ENCODE measurements at places on chromosomes 7 and 10.
A peak's percentile ranks its signal among the peaks of the same experiment; 100 is the strongest.

GRCh38 chr7:157521061-157521731 lies 184.4 kb downstream of the DNAJB6 start:
- no peak for DNase-seq

GRCh38 chr7:74586258-74587175 lies 71.0 kb upstream of the GTF2I start:
- peak; percentile 25 for DNase-seq

DNA sequence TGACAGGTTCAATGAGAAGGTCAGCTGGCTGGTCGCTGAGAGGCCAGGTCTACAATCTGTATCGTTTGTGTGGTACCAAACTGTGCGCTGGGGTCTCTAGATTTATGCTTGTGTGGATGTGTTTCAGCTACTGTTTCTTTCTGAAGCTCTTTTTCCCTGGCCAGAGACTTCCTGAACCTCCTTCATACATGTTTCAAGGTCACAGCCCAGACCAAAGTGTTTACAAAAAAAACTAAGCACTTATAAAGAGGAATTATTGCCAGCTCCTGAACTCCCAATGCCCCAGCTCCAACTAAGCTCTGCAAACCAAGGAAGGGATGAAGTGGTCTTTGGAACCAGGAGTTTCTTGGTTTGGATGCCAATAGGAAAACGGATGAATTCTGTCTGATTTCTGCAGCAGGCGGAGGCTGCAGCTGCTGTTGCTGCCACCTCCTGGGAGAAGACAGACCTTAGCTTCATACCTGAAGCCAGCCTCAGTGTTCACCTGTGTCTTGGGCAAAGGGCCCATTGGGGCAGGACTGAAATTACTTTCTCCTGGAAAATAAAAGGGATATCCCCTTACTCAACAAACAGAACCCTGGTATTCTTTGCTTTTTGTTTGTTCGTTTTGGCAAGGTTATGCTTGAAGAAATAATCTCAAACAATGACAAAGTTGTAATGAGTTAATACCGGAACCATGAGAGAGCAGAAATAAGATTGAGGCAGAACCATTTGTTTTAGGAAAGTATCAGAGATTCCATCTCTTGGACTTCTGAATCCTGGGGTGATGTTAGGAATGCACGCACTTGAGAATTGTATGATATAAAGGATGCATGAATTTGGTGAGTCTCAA lies 24.6 kb upstream of the MKLN1 start:
- peak; percentile 46 for DNase-seq

DNA sequence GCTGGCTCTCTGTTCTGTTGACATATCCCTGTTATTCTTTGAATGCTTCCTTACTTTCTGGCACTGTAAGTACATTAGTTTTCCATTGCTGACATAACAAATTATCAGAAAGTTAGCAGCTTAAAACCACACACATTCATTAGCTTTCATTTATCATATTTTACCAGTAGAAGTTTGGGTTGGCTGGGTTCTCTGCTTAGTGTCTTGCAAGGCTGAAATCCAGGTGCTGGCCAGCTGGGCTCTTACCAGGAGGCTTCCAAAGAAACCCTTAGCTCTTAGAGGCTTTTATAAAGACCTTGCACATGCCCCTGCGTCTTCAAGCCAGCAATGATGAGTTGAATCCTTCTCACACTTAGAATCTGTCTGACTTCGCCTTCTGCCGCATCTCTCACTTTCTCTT lies 160.6 kb downstream of the MLLT10 start:
- DNase-seq: no peak

GRCh38 chr10:49180444-49180860 lies 7.7 kb downstream of the TMEM273 start:
- DNase-seq: no peak

- DNase-seq: no peak
These were observed 210.8 kb upstream of the CSTF2T start for GRCh38 chr10:51910189-51910588.

DNA sequence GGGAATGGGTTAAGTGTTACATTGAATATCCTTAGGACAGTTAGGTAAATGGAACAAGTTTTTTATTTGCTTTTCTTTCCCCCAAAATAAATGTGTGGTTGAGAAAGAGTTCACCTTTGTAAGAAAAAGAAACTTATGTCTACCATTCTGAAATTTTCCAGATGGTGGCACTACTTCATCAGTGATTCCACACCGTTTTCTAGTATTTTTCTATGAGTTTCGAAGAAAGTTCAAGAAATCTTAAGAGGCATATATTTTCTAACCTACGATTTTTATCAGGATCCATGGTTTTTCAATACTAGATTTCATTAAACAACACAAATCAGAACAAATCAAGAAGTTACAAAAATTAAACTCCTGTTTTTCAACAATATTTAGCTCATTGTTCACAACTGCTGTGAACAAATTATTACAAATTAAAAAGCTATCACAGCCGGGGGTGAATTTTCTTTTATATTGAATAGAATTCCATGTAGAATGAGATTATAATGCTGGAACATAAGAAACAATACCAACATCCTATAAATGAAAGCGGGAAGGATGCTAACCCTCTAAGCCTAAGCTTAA lies 163.1 kb upstream of the NPVF start:
- DNase-seq: peak; percentile 41

- no peak for DNase-seq
These were observed 64.7 kb upstream of the ECHDC3 start for GRCh38 chr10:11677480-11677879.

GRCh38 chr10:49307921-49308320 lies 9.0 kb downstream of the C10orf71 start:
- DNase-seq: no peak

- no peak for DNase-seq
These were observed 80.3 kb downstream of the PIP4K2A start for GRCh38 chr10:22634093-22634492.

DNA sequence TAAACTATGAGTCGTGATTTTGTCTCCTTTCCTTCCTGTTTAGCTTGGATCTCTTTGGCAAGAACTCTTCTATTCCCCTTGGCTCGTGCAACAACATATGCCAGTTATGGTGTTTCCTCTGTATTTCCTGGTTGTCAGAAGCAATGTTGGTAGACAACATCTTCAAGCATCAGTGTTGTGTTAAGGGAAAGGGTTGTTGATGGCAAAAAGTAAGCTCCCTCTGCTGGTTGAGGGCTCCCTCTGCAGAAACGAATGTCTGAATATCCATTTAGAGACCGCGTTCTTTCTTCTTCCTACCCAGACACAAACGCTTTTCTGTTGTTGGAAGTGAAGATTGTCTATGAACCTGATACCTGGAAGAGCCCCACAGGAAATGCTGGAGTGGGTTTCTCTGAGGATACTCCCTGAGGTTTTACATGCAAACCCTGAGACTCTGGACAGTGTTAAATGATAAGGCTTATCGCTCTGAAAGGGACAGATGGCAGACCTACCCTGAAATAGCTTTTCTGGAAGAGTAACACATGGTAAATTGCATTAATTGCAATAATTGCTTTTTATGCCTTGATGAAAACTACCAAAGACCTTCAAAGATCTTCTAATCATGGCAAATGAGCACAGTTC lies 23.5 kb upstream of the C1QL3 start:
- peak; percentile 61 for DNase-seq

- peak; percentile 96 for DNase-seq
These were observed 102.9 kb upstream of the FAM20C start for GRCh38 chr7:89232-90019.

DNA sequence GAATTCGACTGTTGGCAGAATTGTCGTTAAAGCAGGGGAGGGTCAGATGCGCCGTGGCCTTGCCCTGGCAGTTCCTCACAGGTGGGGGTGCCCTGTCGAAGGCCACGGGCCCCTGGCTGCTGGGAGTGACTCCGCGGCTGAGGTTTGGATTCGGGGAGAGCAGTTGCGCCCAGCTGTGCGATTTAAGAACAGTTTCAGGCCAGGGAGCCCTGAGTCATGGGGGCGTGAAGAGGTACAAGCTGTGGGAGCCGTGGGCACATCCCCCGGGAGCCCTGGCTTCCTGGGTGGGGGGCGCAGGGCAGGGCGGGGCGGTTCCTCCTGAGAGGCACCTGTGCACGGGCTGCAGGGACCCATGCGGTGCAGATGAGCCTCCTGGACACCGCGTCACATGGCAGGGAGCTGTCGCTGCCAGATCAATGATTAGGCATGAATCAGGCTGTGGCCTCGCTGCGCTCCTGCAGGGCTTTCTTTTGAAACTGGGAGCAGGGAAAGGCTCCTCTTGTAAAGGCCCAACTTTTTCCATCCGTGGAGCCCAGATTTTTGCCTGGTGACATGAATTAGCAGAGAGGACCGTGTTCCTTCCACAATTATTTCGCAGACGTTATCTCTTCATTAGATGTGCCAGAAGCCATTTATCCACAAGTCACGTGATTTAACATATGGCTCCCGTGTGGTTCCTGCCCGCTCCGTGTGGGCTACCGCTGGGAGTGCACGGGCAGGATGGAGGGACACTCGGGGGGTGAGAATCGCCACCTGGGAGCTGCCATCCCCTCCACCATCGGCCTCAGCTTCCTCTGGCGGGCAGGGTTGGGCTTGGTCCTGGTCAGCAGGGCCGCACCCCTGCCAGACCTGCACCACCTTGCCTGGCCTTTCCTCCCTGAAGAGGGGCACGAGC lies 918 bp downstream of the PWWP2B start:
- DNase-seq: peak; percentile 39

DNA sequence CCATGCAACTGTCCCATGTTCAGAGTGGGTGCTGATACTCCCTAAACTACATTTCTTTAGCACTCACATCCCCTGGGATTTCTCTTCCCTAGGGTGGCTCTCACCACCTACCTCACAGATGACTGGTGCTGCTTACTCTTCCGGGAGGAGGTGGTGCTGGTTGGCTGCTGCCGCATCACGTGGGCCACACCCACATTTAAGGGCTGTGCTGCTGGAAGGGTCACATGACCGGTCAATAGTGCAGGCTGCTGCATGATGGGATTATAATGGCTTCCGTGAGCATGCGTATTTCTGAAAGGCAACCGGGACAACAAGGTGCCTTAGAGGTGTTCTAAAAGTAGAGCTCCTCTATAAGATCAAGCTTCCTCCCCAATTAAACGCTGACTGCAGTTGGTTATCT lies 76.8 kb downstream of the CLEC2L start:
- DNase-seq: peak; percentile 14

- no peak for DNase-seq
These were observed 149.9 kb upstream of the COL1A2 start for GRCh38 chr7:94244760-94245159.

GRCh38 chr7:28503396-28503795 lies 91.1 kb downstream of the CREB5 start:
- no peak for DNase-seq

GRCh38 chr10:51602326-51602725 lies 97.1 kb downstream of the CSTF2T start:
- no peak for DNase-seq

DNA sequence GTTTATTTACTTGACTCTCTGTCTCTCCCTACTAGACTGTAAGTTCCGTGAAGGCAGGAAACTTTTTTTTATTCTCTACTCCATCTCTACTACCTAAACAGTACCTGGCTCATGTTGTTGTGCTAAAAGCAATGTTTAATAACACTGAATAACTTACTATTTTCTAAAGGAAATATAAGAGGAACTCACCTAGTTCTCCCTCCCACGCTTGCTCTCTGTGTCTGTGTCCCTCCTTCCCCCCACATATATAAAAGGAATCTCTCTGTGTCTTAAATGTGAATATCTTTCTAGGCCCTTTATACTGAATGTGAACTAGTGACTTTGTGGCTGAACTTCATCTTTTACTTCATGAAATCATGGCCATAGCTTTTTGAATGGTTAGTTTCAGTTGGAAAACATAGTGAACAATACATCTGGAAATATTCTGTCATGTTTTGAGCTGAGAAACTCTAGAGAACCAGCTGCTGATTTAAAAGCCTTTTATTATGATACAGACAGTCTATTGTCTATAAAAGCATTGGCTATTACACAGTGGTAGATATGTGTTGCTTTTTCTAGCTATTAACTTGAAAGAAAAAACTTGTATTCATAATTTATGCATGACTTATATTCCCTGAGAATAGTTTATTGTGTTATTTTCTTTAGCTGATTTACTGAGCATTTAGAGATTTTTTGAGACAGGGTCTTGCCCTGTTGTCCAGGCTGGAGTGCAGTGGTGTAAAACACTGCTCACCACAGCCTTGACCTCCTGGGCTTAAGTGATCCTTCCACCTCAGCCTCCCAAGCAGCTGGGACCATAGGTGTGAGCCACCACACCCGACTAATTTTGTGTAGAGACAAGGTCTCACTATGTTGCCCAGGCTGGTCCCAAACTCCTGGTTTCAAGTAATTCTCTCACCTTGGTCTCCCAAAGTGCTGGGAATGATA lies 42.5 kb downstream of the VCL start:
- no peak for DNase-seq

DNA sequence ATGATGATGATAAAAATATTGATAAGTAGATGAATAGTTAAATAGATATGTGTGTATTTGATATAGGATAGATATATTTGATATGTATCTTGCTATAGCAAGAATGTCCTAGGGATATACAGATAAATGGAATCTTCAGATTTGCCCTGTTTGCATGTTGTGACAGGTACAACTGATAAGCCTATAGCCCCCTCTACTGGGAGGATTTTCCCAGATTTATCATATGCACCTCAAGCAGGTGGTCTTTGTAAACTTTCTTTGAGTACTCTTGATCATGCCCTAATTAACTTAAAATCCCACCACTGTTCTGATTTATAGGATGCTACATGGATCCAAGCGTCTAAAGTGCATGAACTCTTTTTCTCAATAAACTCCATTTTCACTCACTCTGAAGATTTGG lies 1050.7 kb downstream of the SORCS3 start:
- no peak for DNase-seq

GRCh38 chr10:106682175-106682574 lies 482.3 kb downstream of the SORCS1 start:
- peak; percentile 36 for DNase-seq

GRCh38 chr7:94261067-94261466 lies 133.6 kb upstream of the COL1A2 start:
- no peak for DNase-seq

DNA sequence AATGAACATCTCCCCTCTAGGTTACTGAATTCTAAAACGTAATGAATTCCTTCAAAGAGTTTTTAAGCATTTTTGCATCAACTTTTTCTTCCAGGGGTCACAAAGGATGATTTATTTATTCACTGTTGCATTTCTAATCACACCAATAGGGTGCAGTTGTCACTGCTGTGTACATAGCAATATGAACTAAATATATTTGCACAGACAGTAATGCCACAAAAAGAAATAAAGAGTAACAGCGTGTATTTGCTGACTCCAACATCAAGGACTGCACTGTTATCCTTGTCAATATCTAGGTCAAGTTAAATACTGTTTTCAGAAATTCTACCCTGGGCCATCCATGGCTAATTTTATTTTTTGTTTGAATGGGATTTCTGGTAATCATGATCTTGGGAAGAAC lies 138.0 kb downstream of the FRMD4A start:
- DNase-seq: no peak

GRCh38 chr7:103348452-103348851 lies 1.0 kb downstream of the PSMC2 start:
- DNase-seq: no peak

- no peak for DNase-seq
These were observed 67.6 kb downstream of the OSBPL3 start for GRCh38 chr7:24912424-24912823.

GRCh38 chr10:89867964-89868363 lies 166.6 kb downstream of the KIF20B start:
- DNase-seq: peak; percentile 31

Data from cardiac fibroblast (primary cell).